Kidney epithelial cell (primary cell): ENCODE measurements at places on chromosomes 1 and 21. TPM values are rescaled to one million over a fixed set of nuclear protein-coding genes. Genes with fewer than 3 reads are reported as not detected.

Gene OR2T2
- total RNA-seq: not detected in 2 replicates

GRCh38 chr1:22805672-22806038 is 95.0 kb downstream of the EPHB2 start:
- no peak for DNase-seq

- DNase-seq: no peak
These were observed 167.4 kb upstream of the PRMT6 start for GRCh38 chr1:106889059-106889458.

DNA sequence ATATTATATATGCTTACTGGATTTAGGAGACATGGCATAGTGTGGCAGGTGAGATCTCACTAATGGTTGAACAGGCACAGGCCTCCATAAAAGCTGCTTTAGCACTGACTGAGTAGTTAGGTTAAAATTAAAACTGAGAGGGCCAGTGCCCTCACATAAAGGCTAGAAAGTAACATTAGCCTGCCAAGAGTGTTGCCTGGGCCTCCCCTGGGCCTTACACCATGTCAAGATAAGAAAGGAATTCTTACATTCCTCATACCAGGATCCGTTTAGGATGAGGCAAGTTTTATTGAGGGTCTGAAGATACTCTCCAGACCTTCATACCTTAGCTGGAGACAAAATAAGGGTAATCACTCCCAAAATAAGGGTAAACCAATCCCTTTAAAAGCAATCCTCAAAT is 1011.8 kb downstream of the PLA2G4A start:
- no peak for DNase-seq
